ENCODE measurements at places on chromosomes 5 and 9.

DNA sequence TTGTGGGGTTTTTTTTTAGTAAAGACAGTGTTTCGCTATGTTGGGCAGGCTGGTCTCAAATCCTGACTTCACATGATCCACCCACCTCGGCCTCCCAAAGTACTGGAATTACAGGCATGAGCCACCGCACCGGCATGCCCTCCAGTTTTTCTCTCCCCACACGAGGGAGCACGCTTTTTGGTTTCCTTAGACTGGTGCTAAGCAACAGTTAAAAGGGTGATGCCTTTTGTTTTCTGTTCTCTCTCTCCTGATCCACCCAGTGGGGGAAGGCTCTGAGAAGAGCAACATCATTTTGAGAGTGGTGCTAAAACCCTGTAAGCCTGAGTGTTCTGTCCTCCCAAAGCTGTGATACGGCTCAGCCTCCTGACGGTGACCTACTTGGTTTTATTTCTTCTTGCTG is 146.6 kb downstream of the MAN2A1 start:
- DNase-seq: no peak

- DNase-seq: no peak
Measured at GRCh38 chr9:131668057-131668438, 71.8 kb downstream of the RAPGEF1 start.

GRCh38 chr9:123237220-123237619 is 31.2 kb downstream of the STRBP start:
- no peak for DNase-seq

- no peak for DNase-seq
Measured at GRCh38 chr5:158392753-158393152, 533.8 kb upstream of the CLINT1 start.

DNA sequence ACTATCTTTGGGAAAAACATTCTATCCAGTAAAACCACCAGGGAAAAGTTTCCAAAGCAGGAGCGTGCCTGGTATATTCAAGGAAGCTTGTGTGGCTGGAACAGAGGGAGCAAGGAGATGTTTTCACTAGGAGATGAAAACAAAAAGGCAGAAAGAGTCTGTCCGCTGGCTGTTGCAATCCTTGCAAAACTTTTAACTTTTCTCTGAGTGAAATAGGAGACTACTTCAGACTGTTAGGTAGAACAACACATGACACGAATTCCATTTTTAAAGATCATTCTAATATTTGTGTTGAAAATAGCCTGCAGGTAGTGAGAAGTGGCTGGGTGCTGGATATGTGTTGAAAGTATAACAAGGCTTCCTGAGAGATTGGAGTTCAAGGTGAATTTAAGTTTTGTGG is 69.5 kb downstream of the PRR16 start:
- DNase-seq: no peak

- DNase-seq: no peak
Measured at GRCh38 chr5:127596501-127596900, 52.4 kb upstream of the CTXN3 start.

DNA sequence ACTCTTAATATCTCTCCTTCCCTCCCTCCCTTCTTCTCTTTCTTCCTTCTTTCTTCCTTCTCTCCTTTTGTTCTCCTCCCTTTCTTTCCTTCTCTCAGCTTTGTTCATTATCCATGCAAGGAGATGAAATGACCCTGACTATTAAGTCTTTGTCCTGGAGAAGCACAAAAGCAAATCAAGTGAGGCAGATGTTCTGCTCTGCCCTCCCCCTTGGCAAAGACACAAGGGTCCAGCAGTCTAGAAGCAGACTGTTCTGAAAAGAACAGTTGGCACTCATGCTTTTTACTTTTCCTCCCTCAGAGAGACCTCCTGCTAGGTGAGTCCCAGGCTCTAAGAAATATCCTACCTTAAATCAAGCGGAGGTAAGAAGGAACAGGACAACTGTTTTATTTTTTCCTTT is 1067.6 kb upstream of the DMAC1 start:
- DNase-seq: no peak

GRCh38 chr5:87780831-87781760 is 368.4 kb upstream of the CCNH start:
- DNase-seq: peak; percentile 80

GRCh38 chr5:169545762-169546161 is 37.8 kb upstream of the SPDL1 start:
- no peak for DNase-seq

DNA sequence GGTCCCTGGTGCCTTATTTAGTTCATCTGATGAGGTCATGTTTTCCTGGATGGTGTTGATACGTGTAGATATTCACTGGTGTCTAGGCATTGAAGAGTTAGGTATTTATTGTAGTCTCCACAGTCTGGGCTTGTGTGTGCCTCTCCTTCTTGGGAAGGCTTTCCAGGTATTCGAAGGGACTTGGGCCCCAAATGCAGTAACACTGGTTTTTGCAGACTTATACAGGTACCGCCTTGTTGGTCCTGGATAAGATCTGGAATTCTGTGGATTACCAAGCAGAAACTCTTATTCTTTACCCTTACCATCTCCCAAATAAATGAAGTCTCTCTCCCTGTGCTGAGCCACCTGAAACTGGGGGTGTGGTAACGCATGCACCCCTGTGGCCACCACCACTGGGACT is 34.1 kb downstream of the MEGF9 start:
- DNase-seq: no peak

DNA sequence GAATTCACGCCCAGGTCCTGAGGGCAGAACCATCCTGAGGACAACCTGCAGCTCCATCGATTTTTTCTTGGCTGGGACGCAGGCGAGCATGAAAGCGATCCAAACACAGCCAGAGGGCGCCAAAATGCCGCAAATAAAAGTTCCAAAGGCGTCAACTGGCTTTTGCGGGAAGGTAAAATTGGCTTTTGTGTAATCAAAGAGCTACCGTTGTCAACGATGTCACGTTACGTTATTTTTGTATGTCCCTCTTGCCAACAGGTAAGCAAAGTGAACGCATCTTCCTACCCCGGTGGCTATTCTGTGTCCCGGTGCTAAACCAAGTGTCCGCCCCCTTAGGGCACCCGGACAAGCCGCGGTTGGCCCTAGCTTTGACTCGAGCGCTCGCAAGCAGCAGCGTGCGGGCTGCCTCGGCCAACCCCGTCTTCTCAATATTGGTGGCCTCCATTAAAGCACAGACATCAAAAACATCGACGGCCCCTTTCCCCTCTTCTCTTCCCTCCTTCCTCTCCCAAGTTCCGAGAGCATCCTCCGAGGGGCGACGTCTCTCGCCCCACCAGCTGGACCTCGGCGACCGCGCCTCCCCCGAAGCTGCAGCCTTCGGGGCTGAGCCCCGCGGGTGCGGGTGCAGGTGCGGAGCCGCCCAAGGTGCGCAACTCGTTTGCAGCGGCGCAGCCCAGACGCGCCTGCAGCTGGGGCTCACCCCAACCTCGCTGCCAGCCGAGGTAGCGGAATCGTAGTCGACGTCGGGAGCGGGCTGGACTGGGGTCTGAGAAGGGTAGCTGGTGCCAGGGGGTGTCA is 1.1 kb upstream of the BASP1 start:
- DNase-seq: peak; percentile 43

DNA sequence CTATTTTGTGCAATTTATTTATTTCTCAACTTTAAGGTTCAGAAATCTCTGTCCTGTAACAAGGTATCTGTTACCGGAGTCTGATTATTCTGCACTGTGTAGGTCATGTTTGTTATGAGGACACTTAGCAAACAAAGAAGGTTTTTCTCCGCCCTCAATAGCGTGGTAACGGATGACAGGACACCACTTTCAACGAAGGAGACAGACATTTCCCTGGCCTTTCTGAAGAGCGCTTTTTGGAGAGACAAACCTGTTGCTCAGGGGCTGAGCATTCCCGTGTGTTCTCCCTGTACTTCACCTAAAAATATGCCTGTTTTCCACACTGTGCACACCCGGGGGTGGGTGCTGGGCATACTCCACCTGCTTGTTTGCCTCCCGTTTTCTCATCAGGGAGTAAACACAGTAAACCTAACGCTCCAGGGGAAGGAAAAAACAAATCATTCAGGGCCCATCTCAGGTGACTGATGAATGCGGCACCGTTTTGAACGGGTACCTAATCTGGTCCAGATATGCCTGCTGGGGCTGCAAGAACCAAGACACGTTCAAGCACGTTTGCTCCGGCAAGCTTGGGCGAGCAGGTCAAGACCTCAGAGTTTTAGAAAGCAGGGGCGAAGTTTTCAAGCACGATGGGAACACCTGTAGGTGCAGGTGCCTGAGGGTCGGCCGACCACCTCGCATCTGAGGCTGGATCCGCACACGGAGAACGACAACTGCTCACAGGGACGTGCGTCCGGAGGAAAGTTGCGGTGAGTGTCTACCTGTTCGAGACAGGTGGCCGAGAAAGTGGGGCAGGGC is 859 bp downstream of the RETREG1 start:
- peak; percentile 11 for DNase-seq

DNA sequence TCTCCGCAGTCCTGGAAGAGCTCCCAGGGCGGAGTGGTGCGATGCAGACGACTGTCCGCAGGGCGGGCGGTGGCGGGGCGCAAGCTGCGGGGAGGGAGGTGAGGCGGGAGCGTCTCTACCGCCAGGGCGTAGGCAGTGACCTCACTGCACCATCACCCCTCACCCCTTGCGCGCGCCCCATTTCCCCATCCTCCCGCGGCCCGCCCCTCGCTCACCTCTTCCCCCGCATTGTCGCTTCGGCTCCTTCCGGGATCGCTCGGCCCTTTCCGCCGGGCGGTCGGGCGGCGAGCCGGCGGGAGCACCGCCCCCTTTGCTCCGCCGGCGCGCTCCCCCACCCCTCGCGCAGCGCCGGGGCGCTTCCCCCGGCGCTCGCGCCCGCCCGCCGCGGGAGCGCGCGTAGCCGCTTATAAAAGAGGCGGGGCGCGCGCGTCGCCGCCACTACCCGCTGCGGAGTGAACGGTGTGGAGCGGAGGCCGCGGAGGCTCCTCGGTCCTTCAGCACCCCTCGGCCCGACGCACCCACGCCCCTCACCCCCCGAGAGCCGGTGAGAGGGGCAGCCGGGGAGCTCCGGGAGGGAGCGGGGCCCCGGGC is at the start of gene SPTAN1:
TSS of gene SPTAN1 (plus strand) at position 435 of the 591 bp plus-strand sequence. CDS start 14,154 bp downstream, outside the sequence.
- peak; percentile 96 for DNase-seq

DNA sequence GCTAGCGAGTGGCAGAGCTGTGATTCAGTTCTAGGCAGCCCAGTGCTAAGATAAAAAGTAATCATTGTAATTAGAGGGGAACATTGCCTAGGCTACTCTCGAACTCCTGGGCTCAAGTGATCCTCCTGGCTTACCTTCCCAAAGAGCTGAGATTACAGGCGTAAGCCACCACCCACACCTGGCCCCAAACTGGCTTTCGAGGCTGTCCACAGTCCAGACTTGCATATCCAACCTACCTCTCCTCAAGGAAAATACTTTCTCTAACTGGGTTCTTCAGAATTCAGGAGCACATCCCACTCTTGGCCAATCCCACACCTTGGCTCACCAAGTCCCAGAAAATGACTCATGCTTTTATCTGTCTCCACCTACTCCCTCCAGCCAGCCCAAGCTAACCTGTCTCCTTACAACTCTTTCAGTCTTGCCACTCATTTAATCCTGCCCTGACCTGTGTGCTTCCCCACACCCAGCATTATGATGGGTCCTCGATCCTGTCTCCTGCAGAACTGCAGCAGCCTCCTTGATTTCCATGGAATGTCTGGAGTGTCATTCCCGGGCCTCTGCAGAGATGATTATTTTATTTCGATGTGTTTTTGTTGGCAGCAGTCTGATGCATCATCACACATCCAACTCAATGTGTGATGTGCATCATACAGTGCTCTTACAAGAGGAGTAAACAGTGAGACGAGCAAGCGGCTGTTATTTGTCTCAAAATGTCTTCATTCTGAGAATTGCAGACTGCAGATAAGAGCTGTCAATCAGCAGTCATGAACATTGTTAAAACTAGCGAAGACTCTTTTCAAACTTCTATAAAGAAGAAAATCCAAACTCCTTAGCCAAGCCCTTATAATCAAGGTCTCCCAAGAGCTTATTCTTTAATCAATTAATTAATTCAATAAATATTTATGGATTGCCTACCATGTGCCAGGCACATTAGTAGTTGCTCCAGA is 167.3 kb downstream of the SEC61B start:
- DNase-seq: no peak

GRCh38 chr5:137122558-137122957 is 376.6 kb downstream of the SPOCK1 start:
- DNase-seq: no peak

- DNase-seq: no peak
Measured at GRCh38 chr9:21153336-21154017, 11.8 kb upstream of the IFNW1 start.

- no peak for DNase-seq
Measured at GRCh38 chr9:3971391-3972082, 328.3 kb downstream of the GLIS3 start.

- no peak for DNase-seq
Measured at GRCh38 chr5:40464511-40464910, 215.2 kb upstream of the PTGER4 start.

- DNase-seq: no peak
Measured at GRCh38 chr9:655875-656274, 185.6 kb upstream of the DMRT1 start.

DNA sequence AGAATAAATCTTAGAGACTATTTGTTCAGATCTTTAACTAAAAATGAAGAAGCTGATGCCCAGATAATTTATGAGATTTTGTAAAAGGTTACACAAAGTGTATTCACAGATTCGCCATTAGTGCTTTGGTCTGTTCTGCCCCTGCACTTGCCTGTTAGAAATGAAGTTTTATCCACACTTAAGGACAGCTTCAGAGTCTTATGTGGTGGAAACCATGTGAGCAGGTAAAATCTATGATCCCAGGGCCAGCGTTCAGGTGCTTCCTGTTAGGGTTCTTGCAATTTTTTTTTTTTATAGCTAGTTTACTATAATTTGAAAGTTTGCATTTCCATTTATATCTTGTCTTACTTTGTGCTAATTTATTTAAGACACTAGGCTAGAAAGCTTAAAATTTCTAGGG is 561.6 kb downstream of the PRR16 start:
- no peak for DNase-seq

DNA sequence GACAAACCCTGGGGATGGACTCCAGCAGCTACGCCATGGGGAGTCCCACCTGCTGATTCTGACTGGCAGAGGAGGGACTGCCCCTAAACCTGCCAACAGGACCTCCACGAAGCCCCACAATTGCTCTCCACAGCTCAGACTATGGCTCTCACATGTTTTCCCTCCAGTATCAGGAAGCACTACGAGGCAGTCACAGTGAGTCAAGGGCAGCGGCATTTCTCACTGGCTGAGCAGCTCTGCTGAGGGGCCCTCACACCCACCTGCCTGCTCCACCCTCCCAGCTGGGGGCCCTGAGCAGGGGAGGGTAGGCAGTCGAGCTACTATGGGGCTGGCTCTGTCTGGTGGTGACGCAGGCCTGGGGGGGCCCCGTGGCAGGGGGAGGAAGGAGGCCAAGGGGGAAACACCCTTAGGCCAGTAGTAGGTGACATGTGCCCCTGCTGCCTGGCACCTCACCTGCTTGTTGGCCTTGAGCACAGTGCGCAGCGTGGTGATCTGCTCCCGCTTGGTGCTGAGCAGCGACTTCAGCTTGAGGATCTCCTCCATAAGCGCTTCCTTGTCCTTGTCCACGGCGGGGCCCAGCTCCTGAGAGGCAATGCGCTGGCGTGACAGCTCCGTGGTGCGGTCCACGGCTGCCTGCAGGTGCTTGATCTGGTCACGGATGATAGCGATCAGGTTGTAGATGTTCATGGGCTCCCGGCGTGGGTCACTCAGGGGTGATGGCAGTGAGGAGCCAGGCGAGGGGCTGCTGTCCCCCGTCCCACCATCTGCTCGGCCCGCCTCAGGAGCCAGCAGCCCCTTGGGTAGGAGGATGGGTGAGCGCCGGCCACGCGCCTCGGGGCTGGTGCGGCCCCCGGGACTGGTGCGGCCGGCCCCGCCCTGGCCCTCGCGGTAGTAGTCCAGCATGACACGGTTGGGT is 46.3 kb downstream of the BICD2 start:
- DNase-seq: no peak

Measured in CD4-positive, alpha-beta T cell treated with Interleukin-10 for 1 hour (primary cell).